MCF 10A (cell line): ENCODE measurements at places on chromosomes 3 and 15. TPM values are rescaled to one million over a fixed set of nuclear protein-coding genes. Genes with fewer than 3 reads are reported as not detected.
A peak's percentile ranks its signal among the peaks of the same experiment; 100 is the strongest.

The ZNF662 gene
- not detected in 2 replicates for total RNA-seq

The PRRT3 gene
- 0.83 and 1.3 TPM in 2 replicates for total RNA-seq

The MUC13 gene
- total RNA-seq = not detected in 2 replicates

The CLDN11 gene
- total RNA-seq = not detected in 2 replicates

The C15orf39 gene
- total RNA-seq = 13.3 and 17.2 TPM in 2 replicates

DNA sequence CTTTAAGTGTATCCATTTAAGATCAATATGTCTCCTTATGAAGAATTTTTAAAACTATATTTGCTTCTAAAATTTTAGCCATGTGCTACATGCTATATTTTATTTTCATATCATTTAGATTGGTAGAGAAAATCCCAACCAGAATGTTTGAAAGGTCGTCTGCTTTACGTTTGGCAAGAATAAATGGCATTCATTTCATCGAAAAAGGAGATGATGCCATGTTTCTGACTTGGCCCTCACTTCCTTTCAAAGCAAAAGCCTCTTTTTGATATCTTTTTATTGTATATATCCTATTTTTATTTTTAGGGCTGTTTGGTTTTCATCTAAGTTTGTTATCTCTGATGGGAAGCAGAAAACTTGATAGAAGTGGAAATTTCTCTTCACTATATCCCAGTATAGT lies 176.2 kb downstream of the PLCL2 start:
- no peak for DNase-seq

- peak; percentile 47 for DNase-seq
Measured at GRCh38 chr3:80355144-80355543, 587.3 kb upstream of the ROBO1 start.

- no peak for DNase-seq
Measured at GRCh38 chr3:89052386-89052785, 55.0 kb upstream of the EPHA3 start.

GRCh38 chr15:90677807-90678790 lies 39.0 kb upstream of the BLM start:
- DNase-seq = no peak

DNA sequence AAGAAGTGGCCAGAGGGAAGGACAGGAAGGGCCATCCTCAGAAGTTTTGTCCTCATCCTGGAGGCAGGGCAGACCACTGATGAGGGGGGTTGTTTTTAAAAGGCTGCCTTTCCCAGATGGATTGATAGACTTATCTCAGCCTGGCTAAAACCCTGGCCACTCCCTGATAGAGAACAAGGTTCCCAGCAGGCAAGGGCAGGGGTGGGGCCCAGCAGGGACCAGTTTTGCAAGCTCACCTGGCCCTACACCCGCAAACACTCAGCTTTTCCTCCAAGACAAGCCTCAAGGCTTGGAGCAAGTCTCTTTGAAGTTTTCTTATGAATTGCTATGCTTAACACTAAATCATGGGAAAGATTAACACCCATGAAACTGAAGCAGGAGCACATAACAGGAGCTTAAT lies 9.1 kb downstream of the LIPC start:
- peak; percentile 29 for DNase-seq

DNA sequence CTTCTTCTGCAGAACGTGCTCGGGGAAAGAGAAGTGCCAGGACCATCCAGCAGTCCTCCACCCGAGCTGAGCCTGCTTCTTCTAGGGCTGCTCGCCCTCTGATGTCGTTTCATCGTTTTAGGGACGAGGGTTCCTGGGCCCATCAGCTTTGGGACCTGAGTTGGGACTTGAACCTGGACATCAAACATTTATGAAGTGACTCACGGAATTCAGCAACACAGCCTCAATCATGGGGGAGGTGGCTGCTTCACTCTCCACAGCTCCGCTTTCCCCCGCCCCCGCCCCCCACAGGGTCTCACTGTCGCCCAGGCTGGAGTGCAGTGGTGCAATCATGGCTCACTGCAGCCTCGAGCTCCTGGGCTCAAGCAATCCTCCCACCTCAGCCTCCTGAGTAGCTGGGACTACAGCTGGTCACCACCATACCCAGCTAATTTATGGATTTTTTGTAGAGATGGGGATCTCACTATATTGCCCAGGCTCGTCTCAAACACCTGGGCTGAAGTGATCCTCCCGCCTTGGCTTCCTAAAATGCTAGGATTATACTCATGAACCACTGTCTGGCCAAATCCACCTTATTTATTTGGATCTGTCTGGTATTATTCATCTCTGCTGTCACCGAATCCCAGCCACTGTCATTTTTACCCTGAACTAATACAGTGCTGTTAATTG lies 725 bp upstream of the SCAMP2 start:
- no peak for DNase-seq

GRCh38 chr3:48927928-48928327 lies 9.3 kb downstream of the ARIH2 start:
- peak; percentile 18 for DNase-seq

GRCh38 chr3:111691293-111691909 lies 96.3 kb upstream of the ZBED2 start:
- DNase-seq = peak; percentile 51

DNA sequence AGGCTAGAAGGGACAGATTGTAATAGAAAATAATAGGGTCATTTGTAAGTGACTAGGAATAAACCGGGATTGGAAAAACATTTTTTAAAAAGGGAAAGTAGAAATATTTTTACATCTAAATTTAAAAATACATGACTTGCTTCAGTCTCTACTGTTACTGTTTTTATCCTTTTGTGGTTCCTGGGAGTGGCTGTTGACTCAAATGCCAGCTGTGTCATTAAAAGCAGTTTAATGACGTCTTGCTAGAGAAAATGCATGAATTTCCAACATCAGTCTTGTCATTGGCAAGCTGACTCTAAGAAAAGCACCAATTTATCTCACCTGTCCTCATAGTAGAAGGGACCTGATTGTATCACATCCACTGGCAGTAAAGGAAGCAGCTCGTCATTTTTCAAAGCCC lies 16.7 kb upstream of the LCMT2 start:
- DNase-seq = no peak

DNA sequence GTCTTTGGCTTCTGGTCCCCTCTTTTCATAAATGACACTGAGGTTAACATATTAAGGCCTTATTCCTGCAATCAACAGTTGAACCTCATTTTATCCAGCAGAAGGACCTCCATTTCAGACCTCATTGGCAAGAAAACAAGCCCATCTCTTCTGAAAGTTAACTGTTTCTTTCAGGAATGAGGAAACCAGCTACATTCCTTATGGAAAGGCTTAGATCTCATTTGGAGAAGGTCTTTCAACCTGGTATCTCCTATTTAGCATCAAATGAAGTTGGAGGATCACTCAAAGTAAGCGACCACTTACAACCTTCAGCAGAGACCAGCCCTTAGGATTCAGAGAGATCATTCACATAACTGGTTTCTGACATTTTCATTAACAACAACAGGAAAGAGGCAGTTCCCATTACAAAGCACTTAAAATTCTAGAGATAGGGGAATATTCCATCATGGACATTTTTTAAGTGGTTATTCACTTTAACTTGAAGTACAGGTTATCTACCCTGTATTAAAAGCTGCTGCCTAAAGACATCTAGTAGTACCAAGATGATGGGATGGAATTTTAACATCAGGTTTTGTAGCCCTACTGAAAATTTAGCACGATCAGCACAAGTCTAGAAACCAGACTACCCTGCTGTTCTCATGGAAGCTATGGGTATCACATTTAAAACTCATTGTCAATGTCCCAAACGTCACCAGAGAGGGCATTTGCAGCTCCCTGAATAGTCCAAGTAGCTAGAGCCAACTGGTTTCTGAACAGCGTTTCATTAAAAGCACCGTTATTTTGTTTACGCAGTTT lies 30.4 kb downstream of the TFRC start:
- no peak for DNase-seq

DNA sequence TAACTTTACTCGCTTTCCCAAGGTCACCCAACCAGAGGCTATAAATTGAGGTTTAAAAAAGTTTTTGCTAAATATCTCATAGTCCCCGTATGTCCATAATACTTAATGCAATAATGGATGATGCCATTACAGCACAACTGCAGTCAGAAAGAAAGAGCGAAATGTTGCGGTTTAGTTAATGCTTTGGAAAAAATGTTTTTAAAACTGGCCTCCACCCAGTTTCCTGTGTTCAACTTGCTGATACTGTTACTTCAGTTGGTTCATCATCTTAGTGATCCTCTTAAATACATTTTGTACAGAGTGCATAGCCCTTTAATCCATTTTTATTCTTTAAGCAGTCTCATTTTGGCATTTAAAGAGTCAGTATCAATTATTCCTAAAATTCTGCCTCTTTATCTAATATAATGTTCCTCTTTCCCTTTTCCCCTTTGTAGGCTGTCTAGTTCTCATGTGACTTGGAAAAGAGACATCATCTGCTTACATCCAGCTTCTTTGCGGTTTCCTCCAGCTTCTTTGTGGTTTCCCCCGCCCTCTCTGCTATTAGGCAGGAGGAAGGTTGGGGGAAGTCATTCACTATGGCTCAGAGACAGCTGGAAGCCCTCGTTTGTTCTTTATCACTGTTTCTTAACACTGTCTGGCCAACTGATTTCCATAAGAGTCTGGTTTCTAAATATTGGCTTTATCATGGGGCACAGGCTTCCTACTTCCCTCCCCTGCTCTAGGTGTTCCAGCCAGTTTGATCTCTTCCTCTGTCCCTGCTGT lies 154.3 kb downstream of the GOLIM4 start:
- peak; percentile 76 for DNase-seq

DNA sequence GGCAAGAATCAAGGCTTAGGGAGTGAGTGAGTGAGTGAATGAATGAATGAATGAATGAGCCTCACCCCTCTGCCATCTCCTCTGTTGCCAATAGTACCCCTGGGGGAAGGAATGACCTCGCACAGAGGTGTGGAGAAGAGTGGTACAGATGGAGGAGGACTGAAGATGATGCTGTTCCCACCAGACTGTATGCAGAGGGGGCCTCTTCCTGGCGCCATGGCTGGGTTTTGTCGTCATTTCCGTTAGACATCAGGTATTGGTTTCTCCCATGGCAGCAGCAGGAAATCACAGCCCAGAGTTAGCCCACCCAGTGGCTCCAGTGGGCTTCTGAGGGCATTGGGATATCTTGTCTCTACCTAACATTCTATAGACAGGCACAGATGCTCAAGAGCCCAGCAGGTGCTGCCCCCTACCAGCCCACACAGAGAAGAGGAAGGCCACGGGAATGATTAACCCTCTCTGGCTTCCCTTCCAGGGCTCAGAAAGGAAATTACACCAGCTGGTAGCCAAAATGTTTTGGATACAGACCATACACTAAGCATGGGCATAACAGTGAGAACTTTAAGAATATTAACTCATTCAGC lies 109.8 kb upstream of the SLC6A11 start:
- no peak for DNase-seq

DNA sequence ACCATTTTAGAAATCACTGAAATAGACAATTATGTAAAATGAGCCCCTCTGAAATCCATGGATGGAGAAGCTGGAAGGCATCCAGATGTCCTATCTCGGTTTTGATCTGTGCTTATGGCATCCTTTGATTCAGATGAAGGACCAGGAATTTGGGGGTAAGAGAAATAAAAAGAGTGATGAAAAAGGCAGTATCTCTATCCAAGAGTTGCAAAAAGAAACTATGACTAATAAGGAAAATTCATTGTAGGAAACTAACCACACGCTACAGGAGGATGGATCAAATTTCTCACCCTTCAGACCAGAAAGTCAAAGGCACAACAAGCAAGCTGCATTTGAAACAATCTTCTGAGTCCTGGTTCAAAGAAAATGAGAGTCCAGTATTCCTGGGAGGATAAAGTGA lies 34.8 kb downstream of the SRGAP3 start:
- peak; percentile 71 for DNase-seq

GRCh38 chr15:38512901-38513300 lies 51.7 kb downstream of the RASGRP1 start:
- no peak for DNase-seq

GRCh38 chr3:150300852-150301517 lies 107.1 kb upstream of the TSC22D2 start:
- DNase-seq = no peak
